Activated naive CD8-positive, alpha-beta T cell treated with anti-CD3 and anti-CD28 coated beads, Interleukin-2, amount 10 ng/mL, durations not matched to agents 7 days and 5 days (primary cell): ENCODE measurements at places on chromosomes 1 and 21. TPM values are rescaled to one million over a fixed set of nuclear protein-coding genes. Genes with fewer than 3 reads are reported as not detected.

- DNase-seq, result no peak
These were observed 1.4 kb downstream of the ITGB2 start for GRCh38 chr21:44919111-44919912.

GRCh38 chr1:172537366-172537765, 4.4 kb downstream of the SUCO start:
- no peak for DNase-seq

DNA sequence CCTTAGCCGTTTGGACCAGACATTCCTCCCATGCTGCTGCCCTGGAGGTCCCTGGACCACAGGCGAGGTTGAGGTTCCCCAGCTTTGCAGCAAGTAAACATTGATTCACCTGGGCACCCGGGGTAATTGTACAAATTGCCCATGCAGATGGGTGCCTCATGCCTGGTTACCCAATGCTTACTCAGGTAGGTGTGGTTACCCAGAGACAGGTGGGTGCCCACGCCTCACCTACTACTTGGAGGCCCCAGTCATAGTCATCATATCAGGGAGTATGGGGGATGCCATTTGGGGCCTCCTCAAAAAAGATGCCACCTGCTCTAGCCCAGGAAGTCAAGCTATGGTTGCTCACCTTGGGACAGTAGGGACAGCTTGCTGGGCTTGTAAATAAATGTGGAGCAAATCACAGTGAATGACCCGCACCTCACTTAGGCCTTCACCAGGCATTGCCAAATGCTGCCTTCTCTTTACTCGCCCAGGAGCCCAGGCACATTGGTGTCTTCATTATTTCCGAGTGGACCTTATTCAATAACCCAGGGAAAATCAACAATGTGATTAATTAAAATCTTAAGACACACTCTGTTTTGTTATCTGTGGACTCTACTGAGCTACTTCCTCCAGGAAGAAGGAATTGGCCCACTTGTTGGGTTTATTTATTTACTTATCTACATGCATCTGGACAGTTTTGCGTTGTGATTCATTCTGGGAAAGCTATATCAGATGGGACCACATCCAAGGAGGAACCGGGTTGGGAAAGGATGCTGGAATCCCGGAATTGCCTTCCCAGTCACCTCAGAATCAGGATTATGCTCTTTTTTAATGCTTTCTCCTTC, 35.6 kb upstream of the GRHL3 start:
- DNase-seq, result no peak

The SKI gene
- 59.3 TPM for total RNA-seq

- no peak for DNase-seq
These were observed 298.3 kb downstream of the ASTN1 start for GRCh38 chr1:176866011-176866714.

DNA sequence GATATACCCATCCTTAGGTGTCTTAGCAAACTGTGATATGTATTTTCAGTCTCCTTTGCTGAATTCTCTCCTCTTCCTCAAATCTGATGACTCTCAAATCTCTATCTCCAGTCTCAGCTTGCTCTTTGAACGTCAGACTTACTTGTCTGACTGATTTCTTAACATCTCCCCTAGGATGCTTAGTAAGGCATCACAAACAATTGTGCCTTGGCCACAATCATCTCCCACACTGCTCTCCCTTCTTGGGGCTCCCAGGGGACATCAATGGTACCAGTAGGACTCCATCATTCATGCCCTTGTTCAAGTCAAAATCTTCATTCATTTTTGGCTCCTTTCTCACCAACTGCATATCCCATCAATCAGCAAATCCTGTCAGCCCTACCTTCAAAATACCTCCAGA, 42.0 kb downstream of the GNG12 start:
- DNase-seq, result no peak

The SPRR4 gene
- total RNA-seq, result not detected

The C1orf35 gene
- 25.2 TPM for total RNA-seq

GRCh38 chr1:37274938-37275631, 199.3 kb upstream of the ZC3H12A start:
- DNase-seq, result no peak

DNA sequence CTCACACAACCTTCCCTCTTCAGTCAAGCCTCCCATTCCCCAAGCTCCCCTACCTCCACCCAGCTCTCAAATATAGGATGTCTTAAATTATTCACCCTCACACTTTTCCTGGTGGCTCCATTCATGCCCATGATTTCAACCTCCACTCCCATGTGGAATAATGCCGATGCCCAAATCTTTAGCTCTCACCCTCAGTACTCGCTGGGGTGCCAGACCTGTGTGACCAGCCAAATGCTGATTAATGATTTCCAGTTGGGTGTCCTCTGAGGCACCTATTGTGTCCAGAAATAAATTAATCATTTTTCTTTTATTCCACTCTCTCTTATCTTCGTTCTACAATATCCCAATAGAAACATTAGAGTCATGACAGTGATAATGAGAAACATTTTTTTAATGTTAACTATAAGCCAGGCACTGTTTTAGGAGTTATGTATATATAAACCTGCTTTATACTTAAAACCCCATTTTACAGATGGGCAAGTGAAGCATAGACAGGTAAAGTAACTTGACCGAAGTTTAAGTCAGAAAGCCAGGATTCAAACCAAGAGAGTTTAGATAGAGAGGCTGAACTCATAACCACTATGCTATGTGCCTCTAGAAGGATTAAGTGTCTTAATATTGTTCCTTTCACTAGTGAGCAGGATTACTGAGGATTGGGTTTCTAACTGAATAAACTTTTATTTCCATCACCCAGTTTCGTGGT, 209.7 kb downstream of the DUSP10 start:
- no peak for DNase-seq

GRCh38 chr1:222821239-222821638, 6.4 kb downstream of the DISP1 start:
- no peak for DNase-seq

DNA sequence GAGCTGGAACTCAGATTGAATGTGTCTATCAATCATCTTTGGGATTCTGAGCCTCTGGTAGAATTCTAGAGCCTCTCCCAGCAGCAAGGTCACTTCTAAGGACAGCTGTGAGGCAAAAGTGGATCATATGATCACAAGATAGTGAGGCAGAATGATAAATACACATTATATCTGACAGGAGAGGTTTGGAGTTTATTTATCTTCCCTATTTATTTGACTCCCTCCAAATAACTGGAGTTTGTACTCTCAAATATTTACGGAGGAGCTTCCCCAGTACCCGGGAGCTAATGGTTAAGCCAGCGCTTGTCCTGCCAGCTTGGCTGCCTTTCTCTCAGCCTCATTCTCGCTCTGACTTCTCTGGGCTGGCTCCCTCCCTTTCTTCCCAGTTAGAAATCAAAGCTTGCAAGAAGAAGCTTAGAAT, 2.3 kb downstream of the HMGCS2 start:
- no peak for DNase-seq

The CFHR1 gene
- not detected for total RNA-seq

DNA sequence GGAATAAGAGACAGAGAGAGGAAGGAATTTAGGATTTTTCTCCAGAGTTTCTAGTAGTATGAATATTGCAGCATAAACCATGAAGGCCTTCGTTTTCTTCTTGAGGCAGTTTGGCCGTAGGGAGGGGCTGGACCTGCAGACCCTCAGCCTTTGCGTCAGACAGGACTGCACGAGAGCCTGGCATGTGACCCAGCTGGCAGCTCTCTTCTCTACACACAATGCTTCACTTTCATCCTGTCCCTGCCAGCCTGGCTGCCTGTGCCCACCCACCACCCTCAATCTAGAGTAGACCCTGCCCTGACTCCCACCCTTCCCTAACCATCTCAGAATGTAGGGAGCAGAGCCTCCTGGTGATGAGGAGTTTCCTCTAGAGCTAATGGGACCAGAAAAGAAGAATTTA, 1.6 kb downstream of the CA14 start:
- no peak for DNase-seq

The RHOU gene
- total RNA-seq, result 7.7 TPM

- DNase-seq, result no peak
These were observed 108.4 kb downstream of the ROR1 start for GRCh38 chr1:63882048-63882704.

GRCh38 chr1:204721373-204722055, 36.0 kb upstream of the LRRN2 start:
- DNase-seq, result no peak

The PTPN7 gene
- total RNA-seq, result 172 TPM

The BNIPL gene
- total RNA-seq, result 4.1 TPM

The IARS2 gene
- total RNA-seq, result 49.0 TPM

The GUCA2B gene
- not detected for total RNA-seq

DNA sequence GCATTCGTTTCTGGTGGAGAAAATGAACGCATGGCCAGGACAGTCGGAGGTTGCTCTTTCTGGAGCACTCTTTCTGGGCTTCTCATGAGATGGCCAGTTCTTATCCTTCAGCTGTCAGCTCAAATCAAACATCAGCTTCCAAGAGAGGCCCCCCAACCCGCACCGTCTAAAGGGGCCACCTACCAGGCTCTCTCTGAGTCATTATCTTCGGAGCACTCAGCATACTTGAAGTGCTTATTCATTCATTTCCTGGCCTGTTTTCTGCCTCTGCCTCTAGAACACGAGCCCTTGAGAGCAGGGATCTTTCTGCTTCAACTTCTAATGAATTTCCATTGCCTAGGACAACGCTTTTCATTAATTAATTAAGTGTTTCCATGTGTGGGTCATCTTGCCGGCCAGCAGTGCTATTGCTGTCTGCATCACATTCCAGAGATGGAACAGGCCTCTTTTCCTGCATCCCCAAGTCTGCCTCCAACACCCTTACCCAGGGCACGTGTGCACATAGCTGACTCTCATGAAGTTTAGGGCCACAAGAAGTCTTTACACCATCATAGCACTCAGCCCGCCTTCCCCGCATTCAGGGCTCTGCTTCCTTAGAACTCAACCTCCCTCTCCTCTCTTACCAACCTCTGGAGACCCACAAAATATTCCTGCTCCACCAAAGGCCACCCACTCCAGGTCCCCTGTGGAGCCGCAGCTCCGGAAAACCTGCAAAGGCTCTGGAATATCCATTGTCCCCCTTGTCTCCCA, 52.1 kb upstream of the LAPTM5 start:
- no peak for DNase-seq

DNA sequence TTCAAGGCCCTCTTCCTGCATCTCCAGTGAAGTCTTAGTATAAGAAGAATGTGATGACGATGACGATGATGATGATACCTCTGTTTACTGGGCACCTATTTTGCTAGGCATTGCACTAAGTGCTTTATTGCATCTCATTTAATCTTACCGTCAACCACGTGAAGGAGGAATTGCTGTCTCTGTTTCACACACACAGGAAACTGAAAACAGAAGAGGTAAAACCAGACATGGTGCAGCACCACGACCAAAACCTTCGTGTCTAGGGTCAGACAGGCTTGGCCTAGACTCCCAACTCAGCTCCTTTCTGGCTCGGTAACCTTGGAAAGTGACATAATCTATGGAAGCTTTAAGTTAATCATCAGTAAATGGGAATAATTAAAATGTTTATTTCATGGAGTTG, 20.7 kb upstream of the KCNA2 start:
- DNase-seq, result no peak

The SNAPIN gene
- 37.9 TPM for total RNA-seq

The FMO1 gene
- not detected for total RNA-seq

DNA sequence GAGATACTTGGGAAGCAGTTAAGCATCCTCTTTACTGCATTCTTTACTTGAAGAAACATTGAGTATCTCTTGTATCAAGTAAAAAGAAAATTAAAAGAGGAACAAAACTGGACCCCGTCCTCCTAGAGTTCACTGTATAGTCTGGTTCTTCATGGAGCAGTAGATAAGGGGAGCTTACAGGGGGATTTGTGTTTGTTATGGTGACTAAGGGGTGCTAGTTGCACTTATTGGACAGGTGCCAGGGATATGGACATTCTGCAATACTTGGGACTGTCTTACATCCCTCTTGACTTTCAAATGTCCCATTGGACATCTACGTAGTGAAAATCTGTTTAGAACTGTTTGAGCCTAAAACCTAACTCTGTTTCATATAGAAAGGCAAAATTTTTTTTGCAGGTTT, 67.2 kb downstream of the ALG14 start:
- DNase-seq, result no peak

- DNase-seq, result no peak
These were observed 9.4 kb upstream of the TAL1 start for GRCh38 chr1:47241114-47242113.

DNA sequence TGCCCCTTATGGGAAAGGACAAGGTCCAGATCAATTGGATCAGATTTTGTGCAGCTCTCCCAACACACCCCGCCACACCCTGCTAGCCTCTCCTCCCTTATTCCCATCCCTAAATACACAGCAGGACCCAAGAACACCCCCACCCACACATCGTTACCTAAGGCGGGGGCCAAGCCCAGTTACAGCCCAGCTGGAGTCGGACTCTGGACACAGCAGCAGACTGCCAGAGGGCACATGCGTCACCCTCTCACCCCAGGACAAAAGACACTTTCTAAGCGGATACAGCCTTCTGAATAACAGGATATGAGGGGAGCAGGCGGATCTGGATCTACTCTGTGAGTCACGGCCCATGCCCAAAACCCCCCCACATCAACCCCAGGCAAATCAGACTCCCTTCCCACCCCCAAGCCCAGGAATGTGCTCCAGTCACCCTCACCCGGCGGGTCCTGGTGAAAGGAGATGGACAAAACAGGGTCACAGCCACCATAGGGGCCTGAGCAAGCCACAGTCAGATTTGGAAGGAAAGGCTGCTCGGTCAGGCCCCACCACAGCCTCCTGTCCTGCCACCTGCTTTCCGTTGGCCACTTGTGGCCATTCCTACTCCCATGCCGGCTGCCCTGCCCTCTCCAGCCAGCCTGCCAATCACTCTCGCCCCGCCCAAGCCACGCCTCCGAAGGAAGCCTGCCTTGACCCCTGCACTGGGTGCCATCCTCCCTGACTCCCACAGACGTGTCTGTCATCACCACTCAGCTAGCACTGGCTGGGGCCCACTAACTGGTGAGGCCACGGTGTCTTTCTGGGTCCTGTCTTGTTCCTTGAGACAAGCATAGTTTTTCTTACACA, 4.0 kb downstream of the S100A16 start:
- DNase-seq, result no peak

DNA sequence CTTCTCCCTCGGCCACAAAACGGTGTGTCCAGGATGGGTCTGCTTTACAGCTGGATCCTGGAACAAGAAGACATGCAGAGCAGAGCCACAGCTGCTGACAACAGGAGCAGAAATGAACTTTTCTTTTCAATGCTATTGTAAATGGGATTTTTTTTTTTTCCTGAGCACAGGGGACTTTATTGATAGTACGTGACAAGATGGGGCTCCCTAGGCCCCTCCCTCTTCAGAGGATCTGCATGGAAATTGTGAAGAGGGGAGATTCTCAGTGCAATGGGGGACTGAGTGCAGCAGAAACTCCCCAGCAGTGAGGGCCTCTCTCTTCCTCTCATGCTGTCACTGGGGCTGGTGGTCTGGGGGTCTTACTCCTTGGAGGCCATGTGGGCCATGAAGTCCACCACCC, 40.8 kb upstream of the CD2 start:
- DNase-seq, result no peak

The OR10Z1 gene
- not detected for total RNA-seq
